Activated T-cell treated with anti-CD3 and anti-CD28 coated beads, Interleukin-2, amount 50 U/mL, for 48 hours (primary cell): ENCODE measurements at places on chromosomes 3 and 15.
A peak's percentile ranks its signal among the peaks of the same experiment; 100 is the strongest.

DNA sequence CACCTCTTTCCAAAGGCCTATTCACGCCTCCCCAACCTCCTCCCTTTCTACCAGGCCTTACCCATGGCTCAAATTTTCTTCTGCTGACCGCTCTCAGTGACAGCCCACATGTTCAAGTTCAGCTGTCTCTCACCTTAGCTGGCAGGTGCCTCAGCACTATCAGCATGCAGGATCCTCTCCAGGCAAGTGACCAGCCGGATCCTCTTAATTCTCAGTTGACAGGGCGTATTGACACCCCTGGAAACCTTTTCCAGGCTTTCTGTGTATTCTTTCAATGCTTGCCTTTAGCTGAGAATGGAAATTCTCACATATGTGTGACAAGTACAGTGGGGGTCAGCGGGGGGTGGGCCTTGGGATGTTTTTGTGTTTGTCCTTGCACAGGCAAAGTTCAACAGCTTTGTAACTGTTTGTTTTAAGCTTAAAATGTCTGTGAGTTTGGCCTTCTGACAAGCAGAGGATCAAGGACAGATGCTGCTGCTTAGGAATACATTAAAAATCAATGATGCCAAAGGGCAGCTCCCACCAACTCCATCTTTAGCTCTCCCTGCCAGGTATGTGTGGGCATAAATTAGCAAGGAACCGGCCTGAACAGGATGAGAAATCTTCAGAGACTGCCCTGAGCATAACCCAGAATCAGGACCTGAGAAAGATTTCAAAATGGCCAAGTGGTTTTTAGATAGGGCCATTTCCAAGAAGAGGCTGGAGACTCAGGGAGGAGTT is 17.4 kb upstream of the BDH1 start:
- DNase-seq, result no peak

DNA sequence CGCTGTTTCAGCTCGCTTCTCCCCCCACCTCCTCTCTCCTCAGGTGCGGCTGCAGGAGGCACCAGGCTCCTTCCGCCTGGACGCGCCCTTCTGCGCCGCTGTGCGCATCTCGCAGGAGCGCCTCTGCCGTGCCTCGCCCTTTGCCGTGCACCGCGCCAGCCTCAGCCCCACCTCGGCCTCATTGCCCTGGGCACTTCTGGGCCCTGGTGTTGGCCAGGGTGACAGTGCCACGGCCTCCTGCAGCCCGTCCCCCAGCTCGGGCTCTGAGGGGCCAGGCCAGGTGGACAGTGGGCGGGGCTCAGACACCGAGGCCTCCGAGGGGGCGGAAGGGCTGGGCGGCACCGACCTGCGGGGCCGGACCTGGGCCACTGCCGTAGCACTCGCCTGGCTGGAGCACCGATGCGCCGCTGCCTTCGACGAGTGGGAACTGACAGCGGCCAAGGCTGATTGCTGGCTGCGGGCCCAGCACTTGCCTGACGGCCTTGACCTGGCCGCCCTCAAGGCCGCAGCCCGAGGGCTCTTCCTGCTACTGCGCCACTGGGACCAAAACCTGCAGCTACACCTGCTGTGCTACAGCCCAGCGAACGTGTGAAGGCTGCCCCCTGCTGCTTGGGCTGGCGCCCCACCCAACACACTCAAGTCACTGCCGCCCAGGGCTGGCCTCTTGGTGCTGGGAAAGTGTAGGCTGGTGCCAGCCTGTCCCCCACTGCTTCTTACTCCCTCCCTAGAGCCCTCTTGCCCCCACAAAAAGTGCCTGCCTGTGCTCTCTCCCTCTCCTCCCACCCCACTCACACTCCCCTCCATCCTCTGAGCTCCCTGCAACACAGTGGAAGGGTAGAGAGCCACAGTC is 7.1 kb downstream of the ALG3 start:
- peak; percentile 45 for DNase-seq

DNA sequence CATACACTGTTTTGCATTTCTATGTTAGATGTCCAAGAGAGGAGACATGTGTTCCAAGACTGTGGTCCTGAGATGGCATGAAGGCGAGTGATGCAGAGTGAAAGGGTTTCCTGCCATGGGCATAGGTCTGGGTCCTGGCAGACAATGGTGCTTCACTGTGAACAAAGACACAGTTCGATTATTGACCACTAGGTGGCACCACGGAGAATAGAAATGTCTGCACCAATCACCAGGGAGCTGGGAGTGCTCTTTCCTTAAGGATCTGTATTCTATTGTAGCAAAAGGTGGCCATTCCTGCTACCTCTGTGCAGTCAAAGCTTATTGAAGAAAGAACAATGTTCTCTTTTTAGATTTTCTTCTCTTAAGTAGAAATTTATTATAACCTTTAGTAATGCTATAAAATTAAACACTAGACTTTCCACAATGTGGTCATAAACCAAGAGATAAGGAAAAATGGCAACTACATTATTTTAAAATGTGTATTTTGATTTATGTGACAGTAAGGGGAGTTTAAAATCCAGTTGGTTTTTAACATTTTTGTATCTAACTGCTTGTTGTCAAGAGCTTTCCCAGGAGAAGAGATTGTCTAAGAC is 88.7 kb downstream of the GABRG3 start:
- DNase-seq, result peak; percentile 44

- DNase-seq, result no peak
These were observed 483.5 kb downstream of the GABRG3 start for GRCh38 chr15:27454281-27455075.

DNA sequence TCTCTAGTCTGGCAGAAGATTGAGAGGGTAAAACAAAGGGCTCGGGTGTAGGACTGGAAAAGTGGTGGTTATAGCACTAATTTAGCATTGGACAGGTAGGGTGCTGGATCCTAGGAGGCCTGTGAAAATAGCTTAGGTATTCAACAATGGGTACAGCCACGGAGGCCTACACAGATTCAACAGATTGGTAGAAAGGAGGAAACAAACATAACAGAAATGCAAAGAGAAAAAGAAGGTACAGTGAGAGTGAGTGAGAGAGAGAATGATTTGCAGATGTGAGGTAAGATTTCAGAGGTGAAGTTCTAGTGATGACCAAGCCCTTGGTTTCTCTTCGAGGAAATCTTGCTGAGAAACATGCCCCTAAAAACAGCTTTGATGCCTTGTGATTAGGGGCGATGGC is 37.9 kb downstream of the ADIPOQ start:
- peak; percentile 56 for DNase-seq

DNA sequence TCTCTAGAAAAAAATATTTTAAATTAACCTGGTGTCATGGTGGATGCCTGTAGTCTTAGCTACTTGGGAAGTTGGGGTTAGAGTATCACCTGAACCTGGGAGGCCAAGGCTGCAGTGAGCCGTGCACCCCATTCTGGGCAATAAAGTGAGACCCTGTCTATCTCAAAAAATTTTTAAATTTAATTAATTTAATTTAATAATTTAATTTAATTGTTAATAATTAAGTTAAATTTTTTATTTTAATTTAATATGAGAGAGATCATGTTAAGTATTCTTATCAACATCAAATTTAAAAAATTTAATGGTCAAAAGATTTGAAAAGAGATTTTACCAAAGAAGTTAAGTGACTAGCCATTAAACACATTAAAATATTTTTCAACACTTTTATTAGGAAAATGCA is 40.8 kb upstream of the FOXB1 start:
- DNase-seq, result no peak

DNA sequence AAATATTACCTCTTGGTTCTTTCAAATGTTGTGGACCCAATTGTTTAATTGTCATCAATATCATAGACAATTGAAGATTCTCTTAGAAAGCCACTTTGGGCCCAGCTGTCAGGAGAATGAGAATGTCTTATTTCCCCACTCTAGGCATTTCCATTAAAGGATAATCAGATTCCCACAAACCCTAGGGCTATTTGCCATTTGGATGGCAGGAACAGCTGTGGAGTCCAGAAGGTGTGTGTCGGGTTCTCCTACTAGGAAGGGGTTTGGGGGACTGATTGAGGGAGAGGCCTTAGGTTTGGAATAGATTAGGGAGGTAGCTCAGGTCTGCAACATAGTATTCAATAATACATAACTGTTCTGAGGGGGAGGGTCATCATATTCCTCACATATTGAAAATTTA is 35.2 kb upstream of the PLSCR5 start:
- no peak for DNase-seq

DNA sequence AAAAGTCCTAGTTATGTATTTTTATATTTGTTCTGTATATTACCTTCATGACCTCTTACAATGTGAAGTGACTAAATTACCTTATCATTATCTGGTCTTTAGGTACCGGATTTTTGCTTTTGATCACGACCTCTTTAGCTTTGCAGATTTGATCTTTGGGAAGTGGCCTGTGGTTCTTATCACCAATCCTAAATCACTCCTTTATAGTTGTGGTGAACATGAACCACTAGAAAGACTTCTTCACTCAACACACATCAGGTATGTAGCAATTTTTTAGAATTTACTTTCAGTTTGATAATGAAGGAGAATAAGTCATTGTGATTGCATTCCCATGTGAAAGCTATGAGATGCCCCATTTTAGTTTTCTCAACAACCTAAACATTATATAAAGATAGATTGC is 18.3 kb downstream of the TMEM62 start:
- DNase-seq, result no peak

GRCh38 chr3:106673926-106674569 is 703.2 kb upstream of the CCDC54 start:
- no peak for DNase-seq

- no peak for DNase-seq
These were observed 11.5 kb downstream of the CHSY1 start for GRCh38 chr15:101240358-101240757.

DNA sequence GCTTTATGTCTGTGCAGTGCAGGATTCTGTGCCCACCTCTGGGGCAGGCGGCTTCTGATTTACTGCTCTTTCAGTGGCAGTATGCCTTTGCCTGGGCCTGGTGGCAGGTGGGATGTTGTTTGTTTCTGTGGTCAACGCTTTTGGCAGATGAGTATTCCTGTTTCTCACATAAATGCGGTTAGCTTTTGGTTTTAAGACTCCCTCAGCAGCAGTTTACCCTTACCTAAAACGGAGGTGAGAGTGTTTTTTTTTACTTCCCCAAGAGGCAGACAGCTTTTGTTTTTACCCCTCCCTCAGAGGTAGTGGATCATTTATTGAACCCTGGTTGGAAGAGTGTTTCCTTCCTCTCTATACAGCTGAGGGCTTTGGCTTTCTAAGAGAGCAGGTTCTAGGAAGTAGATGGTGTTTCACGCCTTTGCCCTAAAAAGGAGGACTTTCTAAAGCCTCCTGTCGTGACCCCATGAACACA is 134.1 kb upstream of the PLSCR5 start:
- no peak for DNase-seq

DNA sequence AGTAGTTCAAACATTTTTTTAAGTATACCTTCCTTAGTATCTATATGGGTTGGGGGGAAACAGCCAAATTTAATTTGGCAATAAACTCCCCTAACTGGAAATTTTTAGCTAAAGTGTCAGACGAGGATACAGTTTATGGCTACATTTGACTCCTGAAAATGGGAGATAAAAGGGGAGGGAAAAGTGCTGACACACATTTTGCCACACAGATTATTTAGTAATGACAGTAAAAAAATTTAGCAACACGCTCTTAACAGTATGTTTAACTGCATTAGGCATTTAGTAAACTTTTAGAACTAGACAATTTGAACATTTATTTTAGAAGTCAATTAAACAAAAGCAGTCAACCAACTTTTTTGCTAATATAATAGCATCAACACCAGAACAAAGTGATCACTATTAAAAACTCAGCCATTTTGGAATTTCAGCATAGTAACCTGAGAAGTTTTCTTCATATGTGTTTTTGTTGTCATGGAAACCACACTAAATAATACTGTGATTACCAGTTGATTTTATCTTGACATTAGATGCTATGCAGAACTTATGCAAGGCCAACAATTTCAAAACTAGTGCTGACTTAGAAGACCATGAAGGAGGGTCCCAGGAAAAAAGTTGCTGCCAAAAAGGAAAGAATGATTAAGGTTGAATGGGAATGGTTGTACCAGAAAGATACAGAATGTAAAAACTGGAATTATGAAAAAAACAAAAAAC is 47.0 kb upstream of the TFG start:
- DNase-seq, result no peak

DNA sequence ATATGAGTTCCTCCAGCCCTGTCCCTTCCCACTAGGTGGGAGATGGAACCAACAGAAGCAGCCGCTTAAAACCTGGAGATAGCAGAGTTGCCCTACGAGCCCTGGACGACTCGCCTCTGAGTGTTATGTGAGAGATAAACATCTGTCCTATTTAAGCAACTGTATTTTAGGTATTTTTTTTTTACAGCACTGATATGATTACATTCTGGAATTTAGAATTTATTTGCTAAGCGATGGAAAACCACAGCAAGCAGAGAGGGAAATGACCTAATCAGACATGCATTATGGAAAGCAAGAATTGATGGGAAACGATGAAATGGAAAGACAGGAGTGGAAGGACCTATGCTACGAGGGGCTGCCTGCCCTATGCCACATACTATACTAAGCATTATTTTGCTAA is 379.0 kb upstream of the IL12A start:
- no peak for DNase-seq
